ENCODE measurements at places on chromosomes 5 and 9. TPM values are rescaled to one million over a fixed set of nuclear protein-coding genes. Genes with fewer than 3 reads are reported as not detected.
A peak's percentile ranks its signal among the peaks of the same experiment; 100 is the strongest.

- DNase-seq, result no peak
These were observed 21.2 kb downstream of the TXNDC8 start for GRCh38 chr9:110316261-110317075.

DNA sequence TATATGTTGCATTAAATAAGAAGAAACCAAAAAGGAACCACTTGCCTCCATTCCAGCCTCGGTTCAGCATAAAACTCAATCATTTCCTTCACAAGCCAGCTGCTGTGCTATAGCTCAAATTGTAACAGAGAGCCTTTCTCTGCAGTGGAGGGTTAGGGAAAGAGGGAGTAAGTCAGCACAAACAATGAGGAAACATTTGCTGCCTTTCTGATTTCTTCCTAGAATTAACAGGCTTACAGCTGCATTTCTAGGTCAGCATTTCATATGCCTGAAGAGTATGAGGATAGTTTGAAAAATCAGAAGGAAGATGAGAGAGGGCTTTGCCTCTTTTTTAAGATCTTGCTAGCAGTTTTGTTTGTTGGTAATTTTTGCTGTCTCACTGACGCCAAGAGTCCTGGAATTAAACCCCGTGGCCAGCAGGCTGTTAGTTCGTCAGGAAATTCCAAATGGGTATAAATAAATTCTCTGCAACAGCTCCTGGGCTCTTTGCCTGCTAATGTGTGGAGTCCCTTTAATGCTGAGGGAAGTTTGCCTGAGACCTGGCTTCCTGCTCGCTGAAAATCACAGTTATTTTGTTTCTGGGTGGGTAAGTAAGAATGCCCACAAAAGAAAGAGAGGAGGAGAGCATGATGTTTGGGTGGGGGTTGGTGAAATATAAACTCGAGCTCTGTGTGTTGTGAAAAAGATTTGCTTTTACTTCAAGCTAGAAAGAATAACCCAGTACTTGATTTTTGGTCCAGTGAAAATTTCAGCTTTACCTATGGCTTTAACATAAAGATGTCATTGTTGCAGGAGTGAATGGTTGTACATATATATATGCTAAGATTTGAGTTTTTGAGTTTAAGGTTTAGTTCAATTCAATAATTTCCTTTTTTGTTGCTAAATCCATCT, 148.1 kb upstream of the DMRT1 start:
- no peak for DNase-seq

GRCh38 chr5:112253478-112254250, 165.4 kb downstream of the EPB41L4A start:
- no peak for DNase-seq

GRCh38 chr5:119318256-119318894, 37.4 kb upstream of the TNFAIP8 start:
- DNase-seq, result no peak

DNA sequence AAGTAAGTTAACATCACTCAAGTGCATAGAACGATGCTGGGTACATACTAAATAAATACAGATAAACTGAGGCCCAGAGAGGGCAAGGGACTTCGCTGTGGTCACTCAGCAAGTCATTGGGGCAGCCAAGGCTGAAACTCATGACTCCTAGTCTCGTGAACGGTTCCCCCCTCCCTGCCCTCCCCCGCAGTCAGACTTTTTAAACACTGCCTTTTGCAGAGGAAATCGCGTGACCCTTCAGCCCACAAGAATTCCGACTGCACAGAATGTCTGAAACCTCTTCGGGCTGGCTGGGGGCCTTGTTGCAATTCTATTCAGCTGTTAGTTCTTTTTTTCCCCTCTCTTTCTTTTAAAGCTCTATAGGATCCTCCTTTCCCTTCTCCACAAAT, 28.1 kb downstream of the NEK6 start:
- peak; percentile 73 for DNase-seq

DNA sequence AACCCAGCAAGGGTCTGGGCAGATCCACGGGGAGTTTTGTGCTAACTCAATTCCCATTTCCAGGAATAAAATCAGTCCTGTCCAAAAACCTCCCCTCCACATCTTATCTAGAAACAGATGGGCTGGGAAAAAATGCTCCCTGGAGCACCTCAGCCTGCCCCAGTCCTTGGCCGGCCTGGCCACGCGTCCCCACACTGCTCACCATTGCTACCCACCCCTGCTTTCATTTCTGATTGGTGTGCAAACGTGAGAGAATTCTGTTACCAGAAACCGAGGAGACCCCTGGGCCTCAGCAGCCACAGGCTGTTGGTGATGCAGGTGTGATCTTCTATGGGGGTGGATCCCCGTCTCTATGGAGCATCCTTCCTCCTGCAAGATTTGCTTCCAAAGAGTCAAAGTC, 38.0 kb upstream of the OLFM1 start:
- DNase-seq, result no peak

Gene OR1J4
- 1.8 TPM for total RNA-seq

- no peak for DNase-seq
These were observed 365.2 kb downstream of the GADD45G start for GRCh38 chr9:89969881-89970639.

Gene SPINK7
- total RNA-seq, result not detected

Gene SLC25A2
- total RNA-seq, result 0.74 TPM

DNA sequence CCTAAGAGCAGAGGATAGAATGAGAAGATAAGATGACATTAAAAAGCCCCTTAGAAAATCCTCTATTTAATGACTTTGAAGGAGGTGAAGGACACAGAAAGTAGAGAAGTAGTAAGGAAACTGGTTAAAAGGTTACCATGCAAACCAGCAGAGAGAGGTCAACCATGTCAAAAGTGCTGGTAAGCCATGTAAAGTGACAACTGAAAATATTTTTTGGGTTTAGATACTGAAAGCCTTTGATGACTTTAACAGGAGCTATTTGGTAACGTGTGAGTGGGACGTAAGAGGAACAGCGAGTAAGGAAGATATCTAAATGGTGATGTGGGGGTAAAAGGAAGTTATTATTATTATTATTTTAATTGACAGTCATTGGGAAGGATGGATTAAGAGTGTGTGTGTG, 56.9 kb downstream of the MACIR start:
- no peak for DNase-seq

- no peak for DNase-seq
These were observed 68.5 kb downstream of the GLDC start for GRCh38 chr9:6576987-6577386.

Gene GNAQ
- 79.4 TPM for total RNA-seq

GRCh38 chr9:8832955-8833354, 1033.4 kb upstream of the DMAC1 start:
- no peak for DNase-seq

GRCh38 chr5:96404191-96404867, 28.7 kb downstream of the PCSK1 start:
- no peak for DNase-seq

- no peak for DNase-seq
These were observed 372.6 kb upstream of the PRR16 start for GRCh38 chr5:120091376-120091948.

- DNase-seq, result no peak
These were observed 859.2 kb upstream of the SEMA6A start for GRCh38 chr5:117433818-117434217.

- DNase-seq, result no peak
These were observed 677 bp upstream of the TXNDC15 start for GRCh38 chr5:134873494-134873893.

Gene CTNNA1
- total RNA-seq, result 48.6 TPM

Gene ZNF618
- 0.86 TPM for total RNA-seq

DNA sequence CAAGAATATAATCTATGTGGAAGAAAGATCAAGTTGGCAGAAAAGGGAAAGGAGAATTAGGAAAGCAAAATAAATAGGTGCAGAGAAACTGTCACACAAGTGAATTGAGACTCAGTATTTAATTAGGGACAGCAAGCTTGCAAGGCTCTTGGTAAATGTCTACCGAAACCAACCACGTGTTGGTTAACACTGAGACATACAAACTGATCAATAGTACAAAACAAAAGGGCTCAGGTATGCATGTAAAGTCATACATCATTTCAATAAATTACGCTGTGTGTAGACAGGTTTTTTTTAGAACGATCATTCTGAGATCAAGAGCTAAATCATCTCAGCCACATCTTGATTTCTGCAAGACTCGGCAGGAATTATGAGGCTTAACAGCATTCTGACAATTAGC, 225.4 kb downstream of the EBF1 start:
- no peak for DNase-seq

Gene DMGDH
- 1.2 TPM for total RNA-seq

Gene HTR4
- total RNA-seq, result not detected

- no peak for DNase-seq
These were observed 167.0 kb downstream of the CAAP1 start for GRCh38 chr9:26725573-26725972.

DNA sequence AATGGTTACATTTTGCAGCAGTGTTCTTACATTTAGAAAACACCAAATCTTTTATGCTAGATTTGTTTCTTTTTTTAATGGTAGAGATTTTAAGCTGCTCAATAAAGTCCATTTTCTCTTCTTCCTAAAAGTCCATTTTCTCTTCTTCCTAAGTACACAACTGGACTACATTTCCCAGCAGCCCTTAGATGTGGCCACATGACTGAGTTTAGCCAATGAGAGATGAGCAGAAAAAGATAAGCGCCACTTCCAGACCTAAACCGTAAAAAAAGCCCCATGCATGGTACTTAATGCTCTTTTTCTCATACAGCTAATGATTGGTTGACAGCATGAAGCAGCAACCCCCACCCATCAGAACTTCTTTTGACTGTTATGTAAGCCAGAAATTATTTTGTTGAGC, 206.7 kb downstream of the FAM114A2 start:
- DNase-seq, result no peak

- DNase-seq, result no peak
These were observed 40.4 kb upstream of the HMHB1 start for GRCh38 chr5:143771602-143772001.

GRCh38 chr9:99606296-99606695, 215.4 kb upstream of the NR4A3 start:
- no peak for DNase-seq

Gene RASGRF2
- 10.3 TPM for total RNA-seq

DNA sequence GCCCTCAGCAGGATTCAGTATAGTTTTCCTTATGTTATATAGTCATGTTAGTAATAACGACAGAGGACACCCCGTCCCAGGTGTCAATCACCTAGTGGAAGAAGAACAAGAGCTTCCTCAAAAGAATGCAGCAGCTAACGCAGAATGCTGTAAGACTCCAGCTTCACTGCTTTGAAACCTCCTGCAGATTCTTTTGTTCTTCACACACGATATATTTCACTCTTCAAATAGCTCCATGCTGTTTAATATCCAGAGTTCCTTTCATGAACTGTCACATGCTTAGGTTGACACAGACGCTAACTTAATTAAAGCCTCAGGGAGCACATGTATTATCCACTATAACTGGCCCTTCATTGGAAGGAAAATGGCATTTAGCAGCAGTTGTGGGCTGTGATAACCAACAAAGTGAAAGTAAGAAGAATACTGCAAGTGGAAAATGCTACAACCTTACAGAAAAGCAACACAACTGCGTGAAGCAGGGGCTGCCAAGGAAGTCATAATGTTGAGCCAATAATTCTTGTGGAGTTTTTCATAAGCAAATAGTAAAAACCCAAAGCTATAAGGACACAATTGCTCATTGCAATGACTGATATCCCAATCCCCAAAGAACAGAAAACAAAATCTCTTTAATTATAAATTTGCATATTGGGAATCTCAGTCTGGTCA, 387.5 kb downstream of the PLK2 start:
- DNase-seq, result no peak

DNA sequence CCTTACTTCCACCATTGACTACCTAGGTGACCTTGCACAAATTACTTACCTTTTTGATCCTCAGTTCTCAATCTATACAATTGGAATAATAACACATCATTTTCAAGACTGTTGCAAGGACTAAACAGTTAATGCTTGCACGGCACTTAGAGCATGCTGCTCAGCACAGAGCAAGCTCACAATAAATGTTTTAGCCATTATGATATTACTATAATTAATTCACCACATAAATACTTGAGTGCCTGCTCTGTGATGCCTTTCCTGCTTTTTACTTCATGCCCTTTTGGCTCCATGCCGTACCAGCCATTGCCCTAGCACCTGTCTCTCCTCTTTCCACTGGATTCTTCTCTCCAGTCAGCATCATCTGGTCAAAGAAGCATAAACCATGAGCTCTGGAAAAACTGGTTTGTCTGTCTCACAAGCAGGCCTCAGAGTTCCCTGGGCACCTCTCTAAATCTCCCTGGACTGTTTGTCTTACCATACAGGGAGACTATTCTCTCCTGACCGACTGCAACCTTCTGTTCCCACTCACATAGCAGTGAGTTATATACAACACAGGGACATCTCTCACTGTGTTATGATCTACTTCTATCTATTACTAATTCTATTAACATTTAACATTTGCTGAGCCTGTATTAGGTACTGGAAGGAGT, 260.4 kb upstream of the ADRA1B start:
- no peak for DNase-seq

DNA sequence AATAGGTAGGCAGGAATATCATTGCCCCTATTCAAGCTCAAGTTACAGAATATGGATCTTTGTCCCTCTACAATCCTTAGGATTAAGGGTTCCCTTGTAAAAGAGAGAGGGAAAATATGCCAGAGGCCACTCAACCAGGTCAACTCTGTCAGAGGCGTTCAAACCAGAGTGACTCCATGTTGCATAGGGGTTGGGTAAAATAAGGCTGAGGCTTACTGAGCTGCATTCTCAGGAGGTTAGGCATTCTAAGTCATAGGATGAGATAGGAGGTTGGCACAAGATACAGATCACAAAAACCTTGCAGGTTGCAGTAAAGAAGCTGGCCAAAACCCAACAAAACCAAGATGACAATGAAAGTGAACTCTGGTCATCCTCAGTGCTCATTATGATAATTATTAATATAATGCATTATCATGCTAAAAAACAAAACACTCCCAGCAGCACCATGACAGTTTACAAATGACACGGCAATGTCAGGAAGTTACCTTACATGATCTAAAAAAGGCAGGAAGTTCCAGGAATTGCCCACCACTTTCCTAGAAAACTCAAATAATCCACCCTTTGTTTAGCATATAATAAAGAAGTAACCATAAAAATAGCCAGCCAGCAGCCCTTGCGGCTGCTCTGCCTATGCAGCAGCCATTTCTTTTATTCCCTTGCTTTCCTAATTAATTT, 64.8 kb downstream of the ERP44 start:
- no peak for DNase-seq

GRCh38 chr9:80049096-80049782, 477.5 kb downstream of the TLE4 start:
- DNase-seq, result no peak

DNA sequence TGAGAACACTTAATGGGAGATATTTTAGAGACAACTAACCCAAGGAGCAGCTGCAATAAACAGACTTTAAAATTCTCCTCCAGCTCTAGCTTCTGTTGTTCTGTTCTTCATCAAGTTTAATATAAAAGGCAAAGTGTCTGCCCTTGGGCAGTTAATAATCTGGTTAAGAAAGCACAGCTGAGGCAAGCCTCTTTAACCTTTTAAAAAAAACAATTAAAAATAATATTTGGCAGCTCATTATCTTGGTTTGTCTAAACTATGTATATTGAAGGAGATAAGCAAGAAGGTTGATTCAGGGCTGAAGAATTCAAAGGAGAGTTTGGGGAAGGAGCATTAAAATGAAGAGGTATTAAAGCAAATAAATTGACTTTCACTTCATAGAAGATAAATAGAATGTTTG, 75.4 kb downstream of the TSSK1B start:
- DNase-seq, result no peak

Measured in CD4-positive, CD25-positive, alpha-beta regulatory T cell (primary cell).